NCI-H526 treated with DMSO at 0.1 percent for 48 hours (cell line): ENCODE measurements at places on chromosomes 12 and 14.
A peak's percentile ranks its signal among the peaks of the same experiment; 100 is the strongest.

DNA sequence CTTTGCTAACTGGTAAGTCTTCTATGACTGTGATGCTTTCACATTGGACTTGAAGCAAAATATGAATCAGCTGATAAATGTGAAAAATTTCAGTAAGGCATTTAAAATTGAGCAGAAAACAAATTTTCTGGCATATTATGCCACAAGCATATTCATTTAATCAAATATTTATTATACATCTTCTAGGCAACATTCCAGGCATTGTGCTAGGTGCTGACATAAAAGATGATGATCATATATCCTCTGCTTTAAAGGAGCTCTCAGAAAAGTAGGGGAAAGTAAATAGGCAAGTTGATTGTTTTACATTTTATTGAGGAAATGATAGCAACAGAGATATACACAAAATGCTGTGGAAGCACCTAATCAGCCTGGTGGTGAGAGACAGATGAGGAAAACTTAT, 248.9 kb downstream of the SLC16A7 start:
- DNase-seq, result no peak

DNA sequence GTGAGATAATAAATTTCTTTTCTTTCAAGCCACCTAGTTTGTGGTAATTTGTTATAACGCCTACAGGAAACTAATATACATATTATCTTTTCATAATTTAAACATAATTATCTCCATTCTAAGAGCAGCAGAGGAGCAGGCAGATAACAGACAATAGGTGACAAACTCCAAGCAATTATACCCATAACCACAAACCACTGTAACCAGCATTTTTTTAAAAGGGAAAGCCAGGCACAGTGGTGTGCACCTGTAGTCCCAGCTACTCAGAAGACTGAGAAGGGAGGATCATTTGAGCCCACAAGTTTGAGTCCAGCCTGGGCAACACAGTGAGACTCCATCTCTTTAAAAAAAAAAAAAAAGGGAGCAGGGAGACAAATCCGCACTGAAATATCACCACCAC, 54.9 kb downstream of the ATF7 start:
- DNase-seq, result no peak

GRCh38 chr14:33452995-33453394, 497.9 kb downstream of the EGLN3 start:
- no peak for DNase-seq

GRCh38 chr12:115023279-115024265, 339.6 kb upstream of the TBX3 start:
- DNase-seq, result no peak

DNA sequence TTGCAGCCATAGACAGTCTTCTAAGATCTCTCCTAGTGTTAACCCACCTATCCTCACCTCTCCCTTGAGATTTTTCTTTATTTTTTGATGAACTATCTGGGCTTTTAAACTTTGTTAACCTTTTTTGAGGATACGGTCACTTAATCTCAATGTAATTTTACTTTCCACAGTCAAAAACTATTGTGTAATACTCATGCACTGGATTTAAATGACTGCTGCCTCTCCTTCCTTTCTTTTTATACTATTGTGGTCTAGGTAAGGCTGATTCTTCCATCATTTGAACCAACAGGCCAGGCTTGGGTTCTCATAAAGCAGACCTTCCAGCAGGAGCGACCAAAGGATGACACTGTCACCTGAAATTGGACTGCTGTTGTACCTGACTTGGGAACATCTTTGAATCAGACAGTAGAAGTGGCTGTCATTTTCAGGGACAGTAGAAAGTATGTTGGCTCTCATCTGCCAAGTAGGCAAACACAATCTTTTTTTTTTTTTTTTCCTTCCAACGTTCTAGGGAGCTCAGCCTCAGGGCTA, 689 bp upstream of the PDE3A start:
- no peak for DNase-seq

- DNase-seq, result peak; percentile 23
Observed at GRCh38 chr12:13534645-13535398, 338.3 kb downstream of the EMP1 start.

- DNase-seq, result no peak
Observed at GRCh38 chr14:75831455-75831854, 150.3 kb downstream of the TGFB3 start.

- no peak for DNase-seq
Observed at GRCh38 chr12:6818222-6818621, 3.4 kb upstream of the GPR162 start.

DNA sequence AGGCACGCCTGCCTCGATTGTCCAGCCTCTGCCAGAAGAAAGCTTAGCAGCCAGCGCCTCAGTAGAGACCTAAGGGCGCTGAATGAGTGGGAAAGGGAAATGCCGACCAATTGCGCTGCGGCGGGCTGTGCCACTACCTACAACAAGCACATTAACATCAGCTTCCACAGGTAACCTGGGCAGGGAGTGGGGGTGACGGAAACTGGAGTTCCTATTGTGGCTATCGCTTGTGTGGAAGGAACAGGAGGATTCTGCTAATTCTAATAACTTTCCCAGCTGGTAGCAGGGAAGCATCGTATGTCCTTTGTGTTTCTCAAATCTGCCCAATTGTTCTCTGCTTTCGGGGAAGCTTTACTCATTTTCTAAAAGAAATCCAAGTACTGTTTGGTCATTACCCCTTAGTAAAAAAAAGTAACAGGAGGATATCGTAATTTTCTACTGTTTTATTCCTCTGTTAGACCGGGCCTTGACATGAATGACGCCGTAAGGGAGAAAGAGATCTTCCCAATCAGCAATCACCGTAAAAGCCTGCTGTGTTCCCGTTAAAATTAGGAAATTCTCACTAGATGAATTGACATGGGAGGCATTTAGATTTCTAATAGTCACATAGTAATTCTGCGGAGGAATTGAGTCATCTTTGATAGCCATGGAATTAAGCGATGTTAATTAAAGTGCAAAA, 449 bp downstream of the THAP2 start:
- peak; percentile 81 for DNase-seq

- DNase-seq, result no peak
Observed at GRCh38 chr14:75340921-75341320, 62.3 kb downstream of the FOS start.

DNA sequence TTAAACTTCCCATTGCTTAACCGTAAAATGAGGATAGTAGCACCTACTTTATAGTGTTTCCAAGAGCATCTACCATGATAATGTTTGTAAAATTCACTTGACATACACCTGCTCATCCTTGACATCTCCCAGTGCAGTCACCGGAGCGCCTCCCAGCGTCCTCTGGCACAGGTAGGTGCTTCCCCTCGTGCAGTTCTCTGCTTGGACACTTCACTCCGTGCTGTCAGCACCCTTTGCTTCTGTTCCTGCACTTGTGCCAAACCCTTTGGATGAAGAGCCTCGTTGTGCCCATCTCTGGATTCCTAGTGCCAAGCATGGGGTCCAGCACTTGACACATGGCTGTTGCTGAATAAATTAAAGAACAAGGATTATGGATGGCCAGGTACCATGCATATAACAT, 28.3 kb downstream of the ETV6 start:
- DNase-seq, result no peak

DNA sequence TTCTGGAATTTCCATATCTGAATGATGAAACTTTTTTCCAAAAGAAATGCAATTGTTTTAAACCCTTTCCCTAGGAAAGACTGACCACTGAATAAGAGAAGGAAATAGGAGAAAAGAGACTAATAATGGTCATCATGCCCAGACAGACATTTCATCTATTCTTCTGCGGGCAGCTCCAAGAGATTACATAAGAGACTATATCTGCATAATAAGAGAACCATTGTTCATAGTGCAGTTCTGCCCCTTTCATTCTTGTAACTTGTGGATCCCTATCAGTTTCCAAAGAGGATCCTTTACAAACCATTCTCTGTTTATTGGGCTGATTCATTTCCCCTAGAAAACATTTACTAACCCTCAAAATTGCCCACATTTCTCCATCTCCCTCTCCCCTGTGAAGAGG, 197.8 kb downstream of the FSCB start:
- no peak for DNase-seq

DNA sequence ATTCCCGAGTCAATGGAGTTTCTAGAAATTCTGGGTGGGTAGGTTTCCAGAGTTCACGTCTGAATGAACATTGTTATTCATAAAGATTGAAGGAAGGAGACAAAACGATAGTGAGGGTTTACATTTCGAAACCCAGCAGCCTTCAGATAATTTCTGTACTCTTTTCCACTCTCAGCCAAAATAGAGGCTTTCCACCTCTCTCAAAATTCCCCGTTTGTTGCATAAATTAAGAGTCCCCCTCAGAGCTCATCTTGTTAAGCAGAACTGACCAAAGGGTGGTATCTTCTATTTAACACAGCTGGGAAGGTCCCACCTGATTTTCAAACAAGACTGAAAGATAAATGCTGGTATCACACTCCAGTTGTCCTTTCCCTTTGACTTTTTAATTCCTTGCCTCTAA, 21.5 kb upstream of the YARS2 start:
- no peak for DNase-seq

DNA sequence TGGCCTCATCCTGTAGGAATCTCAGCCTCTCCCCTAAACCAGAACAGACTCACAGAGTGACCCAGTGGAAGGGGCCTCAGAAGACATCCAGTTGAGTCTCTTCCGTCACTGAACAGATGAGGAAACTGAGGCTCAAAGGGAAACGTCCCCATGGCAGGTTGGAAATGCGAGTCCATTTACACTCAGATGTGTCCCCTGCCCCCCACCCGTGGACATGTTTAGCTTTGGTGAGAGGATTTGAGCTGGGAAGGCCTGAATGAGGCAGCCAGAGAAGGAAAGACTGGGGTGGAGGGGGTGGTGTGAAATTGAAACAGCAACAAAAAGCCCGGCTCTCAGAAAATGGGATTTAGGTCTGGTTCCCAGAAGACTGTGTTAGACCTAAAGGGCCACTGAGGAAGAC, 1.7 kb downstream of the FAIM2 start:
- no peak for DNase-seq

GRCh38 chr12:87368259-87368658, 660.9 kb downstream of the C12orf50 start:
- peak; percentile 55 for DNase-seq

DNA sequence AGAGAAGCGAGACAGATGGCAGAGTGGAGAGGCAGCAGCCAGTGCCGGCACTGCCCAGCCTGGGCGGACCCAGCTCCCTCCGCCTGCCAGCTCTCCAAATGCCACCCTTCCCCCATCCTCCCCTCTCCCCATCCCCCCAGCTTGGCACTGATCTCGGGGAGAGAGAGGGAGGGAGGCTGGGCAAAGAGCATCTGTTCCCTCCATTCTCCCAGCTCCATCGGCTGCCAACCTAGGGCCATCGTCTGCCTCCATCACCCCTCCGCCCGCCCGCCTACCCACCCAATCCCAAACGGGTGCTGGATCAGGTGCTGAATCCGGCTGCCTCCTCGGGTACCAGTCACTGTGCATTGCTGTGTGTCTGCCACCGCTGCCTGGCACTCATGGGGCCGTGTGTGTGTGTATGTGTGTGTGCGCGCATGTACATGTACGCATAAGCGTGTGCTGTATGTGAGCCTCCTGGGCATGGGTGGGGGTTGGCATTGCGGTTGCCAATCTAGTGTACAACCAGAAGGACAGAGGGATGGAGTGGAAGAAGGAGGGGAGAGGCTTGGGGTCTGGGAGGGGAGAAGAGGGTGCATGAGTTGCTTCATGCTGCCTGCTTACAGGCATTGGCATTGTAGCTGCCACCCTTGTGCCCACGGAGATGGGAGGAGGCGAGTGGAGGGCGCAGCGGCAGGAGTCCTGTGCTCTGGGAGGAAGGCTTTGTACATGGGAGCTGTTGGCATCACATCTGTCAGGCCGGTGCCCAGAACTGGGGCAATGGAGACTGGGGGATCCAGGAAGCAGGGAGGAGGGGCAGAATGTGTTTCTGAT, 38.4 kb downstream of the ZFHX2 start:
- no peak for DNase-seq

GRCh38 chr12:54390176-54390667, 5.7 kb upstream of the ZNF385A start:
- peak; percentile 20 for DNase-seq

- peak; percentile 23 for DNase-seq
Observed at GRCh38 chr12:45655186-45655585, 74.3 kb upstream of the ARID2 start.

- DNase-seq, result no peak
Observed at GRCh38 chr14:22131749-22132476, 457.1 kb downstream of the DAD1 start.

- DNase-seq, result no peak
Observed at GRCh38 chr12:71652656-71653055, 11.0 kb downstream of the ZFC3H1 start.

DNA sequence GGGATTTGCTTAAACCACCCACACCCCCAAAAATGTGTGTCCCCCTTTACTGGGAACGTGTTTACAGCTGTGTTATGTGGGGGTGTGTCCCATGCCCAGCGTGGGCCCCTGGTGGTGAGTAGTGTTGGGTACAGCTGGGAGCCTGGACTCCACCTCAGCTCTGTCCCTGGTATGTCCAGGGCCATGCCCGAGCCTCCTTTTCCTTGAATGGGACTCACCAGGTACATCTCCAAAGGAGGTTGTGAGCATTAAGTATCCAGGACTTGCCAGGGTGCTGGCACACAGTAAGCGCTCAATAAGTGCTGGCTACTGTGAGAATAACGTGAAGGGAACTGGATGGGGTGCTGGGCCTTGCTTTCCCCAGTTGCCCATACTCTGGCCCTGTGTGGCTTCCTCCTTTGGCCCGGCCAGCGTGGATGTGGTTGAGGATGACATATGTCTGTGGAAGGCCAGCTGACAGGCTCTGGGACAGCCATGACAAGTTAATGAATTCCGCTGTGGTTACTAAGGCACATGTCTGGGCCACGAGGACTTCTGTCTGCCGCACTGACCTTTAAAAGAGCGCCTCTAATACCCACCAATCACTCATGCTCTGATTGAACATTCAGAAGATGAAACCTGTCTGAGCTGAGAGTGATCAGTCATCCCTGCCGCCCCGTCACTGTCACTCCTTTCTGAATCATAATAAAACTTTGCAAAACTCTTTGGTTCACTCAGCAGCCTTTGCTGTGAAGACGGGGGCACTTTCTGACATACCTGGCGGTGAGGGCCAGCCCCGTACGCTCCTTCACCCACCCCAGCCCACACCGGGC, 74.7 kb downstream of the DIO3 start:
- no peak for DNase-seq

DNA sequence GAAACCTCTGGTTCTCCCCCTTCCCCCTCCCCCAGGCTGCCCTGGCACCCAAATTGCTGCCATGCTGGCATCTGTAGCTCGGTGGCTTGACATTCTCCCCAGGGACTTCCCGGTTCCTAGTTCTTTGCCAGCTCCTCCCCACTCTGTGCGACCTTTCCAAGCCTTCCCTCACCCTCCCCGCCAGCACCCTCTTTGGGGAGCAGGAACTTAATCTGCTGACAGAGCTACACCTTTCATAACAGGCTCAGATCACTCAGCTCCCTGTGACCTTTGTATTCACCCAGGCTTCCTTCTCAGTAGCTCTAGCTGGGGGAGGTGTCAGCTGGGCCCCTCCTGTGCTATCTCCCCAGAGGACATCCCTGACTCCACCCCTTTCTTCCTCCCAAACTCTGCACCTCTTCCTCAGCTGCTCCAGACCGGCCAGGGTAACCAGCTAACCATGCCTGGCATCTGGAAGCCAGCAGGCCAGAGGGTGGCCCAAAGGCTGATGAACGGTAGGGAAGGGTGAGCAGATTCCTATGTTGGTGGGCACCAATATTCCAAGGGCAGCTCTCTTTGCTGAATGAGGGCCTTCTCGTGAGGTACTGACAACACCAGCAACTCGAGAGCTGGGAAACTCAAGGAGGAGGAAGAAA, 1.8 kb upstream of the COX14 start:
- peak; percentile 28 for DNase-seq

- no peak for DNase-seq
Observed at GRCh38 chr14:58077621-58078020, 74.4 kb downstream of the ARMH4 start.
